ENCODE measurements at places on chromosomes 4 and X. TPM values are rescaled to one million over a fixed set of nuclear protein-coding genes. Genes with fewer than 3 reads are reported as not detected.

DNA sequence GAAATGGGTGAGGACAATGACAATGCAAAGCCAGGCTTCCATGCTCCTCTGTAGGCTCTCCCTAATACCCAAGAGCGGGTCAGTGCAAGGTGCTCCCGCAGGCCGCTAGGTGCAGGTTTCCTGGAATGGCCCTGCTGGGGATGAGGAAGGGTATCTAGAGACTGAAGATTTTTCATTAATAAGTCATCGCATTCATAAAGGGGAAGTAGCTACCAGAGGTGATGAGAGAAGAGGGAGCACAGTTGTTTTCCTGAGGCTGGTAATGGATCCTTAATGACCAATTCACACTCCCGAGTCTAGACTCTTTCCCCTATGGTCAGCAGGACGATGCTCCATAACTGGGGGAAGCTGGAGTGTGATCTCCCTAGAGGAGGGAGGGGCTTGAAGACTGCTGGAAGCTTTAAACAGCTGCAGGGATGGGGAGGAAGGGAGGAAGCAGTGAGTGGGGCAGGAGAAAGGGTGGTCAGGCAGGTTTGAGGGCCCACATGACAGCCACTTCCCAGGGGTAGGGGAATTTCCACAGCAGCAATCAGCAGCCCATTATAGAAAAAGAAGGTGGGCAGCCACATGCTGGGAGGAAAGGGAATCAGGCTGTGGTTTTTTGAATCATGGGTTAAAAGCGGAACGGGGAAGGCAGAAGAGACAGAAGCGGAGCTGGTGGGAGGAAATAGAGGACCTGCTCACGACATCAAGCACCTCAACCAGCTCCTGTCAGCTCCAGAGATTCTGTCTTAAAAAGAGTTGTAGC is 10.2 kb upstream of the ATP6AP2 start:
- no peak for DNase-seq

The STEEP1 gene
- total RNA-seq = 68.8 TPM

DNA sequence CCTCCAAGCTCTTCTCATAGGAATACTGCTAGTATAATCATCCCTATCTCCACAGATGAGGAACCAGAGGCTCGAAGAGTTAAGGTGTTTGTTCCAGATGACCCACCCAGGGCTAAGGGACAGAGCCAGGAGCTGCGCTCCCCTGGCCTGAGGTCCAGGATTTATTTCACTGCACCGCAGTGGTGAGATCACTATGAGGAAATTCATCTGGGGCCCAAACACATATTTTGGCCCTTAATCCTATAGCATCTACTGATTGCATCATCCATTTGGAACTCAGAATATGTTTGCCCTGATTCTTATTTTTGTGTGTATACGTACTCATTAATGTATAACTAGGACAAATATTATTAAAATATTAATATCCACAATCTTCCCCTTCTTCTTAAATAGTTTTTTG is 100.1 kb upstream of the RBPJ start:
- DNase-seq = no peak

The ADH5 gene
- total RNA-seq = 206 TPM

DNA sequence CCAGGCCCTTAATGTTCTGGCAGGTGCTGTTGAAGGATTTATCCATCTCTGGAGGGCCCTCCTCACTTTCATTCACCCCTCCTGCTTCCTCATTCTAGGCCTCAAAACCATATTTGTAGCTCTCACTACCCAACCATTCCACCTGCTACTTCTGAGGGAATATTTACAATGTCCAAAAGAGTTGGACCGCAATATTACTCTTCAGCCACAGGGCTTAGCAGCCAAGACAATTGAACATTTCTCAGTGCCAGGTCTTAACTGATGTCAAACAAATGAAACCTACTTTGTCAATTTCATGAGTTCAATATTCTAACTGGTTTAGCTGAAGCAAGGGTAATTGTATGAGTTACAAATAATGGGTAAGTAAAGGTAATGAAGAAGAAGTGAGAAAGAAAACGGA is 113.2 kb downstream of the ENOX2 start:
- DNase-seq = no peak

DNA sequence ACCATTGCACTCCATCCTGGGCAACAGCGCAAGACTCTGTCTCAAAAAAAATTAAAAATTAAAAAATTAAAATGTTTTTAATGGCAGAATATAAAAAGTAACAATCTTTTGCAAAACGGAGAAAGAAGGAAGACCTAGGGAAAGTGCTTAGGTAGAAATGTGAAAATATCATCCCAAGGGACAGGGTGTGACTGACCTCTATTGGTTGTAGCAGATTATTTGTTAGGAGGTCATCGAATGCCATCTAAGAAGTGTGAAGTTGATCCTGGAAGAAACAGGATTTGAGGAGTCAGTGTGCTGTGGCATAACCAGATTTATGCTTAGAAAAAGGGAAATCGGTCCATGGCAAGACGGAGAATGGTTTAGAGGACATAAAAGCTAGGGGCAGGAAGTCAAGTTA is 18.1 kb upstream of the C4orf36 start:
- no peak for DNase-seq

The PNMA3 gene
- total RNA-seq = not detected

DNA sequence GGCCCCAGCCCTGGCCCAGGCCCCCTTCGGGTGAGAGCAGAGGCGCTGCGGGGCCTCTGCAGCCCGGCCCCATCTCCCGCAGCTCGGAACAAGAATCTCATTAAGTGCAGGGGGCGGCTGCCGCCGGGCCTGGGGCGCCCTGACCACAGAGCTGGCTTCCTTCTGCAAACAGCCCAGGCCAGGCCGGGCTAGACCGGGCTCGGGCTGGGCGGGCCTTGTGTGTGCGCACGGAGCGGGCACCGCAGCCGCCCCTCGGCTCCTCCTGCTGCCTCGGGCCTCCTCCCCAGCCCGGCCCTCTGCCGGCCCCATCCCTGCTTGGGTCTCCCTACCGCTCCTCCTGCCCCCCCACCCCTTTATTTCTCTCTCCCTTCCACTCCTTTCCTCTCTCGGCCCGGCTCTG is 83.3 kb downstream of the EFNB1 start:
- DNase-seq = no peak

DNA sequence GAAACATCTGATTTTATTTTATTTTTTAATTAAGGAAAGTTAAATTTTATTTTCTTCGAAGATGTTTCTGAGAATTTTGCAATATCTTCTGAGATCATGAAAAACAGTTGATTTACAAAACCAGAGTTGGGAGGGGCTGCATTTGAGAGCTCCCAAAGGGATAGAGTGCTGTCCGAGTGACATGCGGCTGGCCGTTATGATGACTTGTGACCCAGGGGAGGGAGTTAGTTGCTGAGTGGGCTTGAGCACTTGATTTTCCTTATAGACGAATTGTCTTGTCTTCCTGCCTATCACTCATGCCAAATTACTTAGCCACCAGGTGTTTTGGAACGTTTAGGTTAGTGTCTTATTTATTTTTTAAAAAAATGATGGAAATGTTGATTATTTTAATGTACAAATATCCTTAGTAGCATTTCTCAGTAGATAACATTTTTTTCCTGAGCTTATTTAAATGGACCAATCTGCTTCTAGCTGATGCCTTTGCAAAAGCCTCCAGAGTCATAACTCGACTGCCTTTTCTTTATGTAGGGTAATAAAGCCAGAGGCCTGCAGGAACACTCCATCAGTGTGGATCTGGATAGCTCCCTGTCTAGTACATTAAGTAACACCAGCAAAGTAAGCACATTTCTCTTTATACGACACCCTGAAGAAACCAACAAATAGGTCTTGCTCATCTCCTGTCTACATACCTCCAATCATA is 85.2 kb downstream of the PTTG2 start:
- DNase-seq = no peak

The PSAPL1 gene
- not detected for total RNA-seq

DNA sequence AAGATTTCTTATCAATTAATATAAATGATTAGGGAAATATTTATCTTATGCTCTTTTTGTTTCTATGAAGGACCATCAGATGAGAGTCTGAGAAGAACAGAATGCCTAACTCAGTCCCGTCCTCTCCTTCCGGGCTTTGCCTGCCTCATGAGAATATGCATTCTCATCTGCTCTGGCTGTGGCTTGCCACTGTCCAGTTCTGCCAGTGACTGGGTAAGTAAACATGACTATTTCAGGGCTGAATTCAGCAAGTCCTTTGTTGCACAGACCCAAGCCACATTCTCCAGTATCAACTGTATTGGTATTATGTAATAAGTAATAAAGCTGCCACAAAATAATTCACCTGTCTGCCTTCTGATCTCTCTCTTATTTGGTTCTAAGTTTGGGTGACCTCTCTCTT is 110.7 kb downstream of the WDFY3 start:
- DNase-seq = no peak

DNA sequence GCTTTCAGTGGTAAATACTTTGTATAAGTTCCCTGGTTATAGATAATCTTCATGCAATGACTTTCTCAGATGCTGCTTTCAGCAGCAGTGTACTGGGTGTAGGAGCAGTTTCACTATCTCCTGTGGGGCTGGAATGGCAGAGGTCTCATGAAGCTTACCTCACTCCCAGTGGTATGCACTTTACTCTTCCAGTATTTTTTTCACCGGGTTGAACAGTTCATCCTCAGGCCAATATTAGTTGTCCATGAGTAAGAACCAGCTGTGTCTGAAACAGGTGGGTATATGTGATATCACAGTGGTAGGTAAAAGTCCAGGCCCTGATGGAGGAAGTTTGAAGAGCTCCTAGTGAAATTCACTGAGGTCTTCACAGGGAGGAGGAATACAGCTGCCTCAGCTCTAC is 351.5 kb upstream of the EMCN start:
- no peak for DNase-seq

GRCh38 chr4:1045595-1046201 is 34.3 kb downstream of the FGFRL1 start:
- DNase-seq = no peak

DNA sequence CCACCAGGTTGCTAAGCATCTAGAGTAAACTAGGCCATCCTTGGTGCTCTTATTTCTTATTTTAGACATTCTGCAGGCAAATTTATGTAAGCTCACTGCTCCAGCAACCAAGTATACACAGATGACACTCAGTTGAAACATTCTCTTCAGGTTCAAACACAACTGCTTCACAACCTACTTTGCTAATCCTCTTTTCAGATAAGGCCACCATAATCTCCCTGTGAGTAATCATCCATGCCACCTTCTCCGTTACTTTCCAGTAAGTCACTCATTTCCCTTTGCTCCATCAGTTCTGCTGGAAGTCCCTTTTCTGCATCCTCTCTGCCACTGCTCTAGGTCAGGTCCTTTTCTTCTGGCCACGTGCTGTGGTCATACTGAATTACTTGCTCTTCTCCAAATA is 120.2 kb upstream of the WDFY3 start:
- DNase-seq = no peak

The IL3RA gene
- total RNA-seq = not detected

DNA sequence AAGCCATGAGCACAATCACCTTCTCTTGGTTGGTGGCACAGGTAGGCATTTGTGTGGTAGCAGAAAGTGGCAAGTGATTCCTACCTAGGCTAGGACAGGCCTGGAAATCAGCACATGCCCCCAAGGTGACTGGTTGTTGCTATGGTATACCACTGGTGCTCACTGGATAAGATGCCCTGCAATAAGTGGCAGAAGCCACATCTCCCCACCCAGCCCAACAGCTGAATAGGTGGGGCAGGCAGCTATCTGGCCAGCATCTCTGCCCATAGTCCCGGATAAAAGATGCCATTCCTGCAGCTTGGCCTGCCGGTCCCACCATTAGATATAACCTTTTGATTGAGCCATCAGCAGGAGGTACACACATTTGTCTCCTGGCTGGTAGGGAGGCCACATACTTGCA is 21.1 kb downstream of the AMER1 start:
- DNase-seq = no peak

The PALLD gene
- total RNA-seq = 99.8 TPM

DNA sequence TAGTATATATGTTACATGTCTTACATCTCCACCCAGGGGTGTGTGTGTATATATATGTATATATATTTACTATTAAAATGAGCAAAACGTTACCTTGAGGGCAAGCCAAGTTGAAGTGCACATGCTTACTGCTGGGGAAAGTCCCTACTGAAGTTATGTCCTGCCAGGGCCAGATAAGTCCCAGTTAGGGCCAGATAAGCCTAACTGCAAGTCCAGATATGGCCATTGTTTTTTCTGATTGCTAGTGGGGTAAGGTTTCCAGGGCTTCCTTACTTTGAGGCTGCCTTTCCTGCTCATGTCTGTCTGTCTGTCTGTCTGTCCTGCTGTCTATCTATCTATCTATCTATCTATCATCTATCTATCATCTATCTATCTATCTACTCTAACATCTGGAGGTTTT is 19.3 kb upstream of the ZNF81 start:
- DNase-seq = no peak

GRCh38 chrX:43065978-43066377 is 288.0 kb upstream of the PPP1R2C start:
- DNase-seq = no peak

- DNase-seq = no peak
These were observed 166.0 kb downstream of the FRMPD4 start for GRCh38 chrX:12304261-12304660.

The DRD5 gene
- not detected for total RNA-seq

The RPS6KA6 gene
- 5.9 TPM for total RNA-seq

- DNase-seq = no peak
These were observed 117.6 kb upstream of the RASGEF1B start for GRCh38 chr4:81589262-81589661.
